CD4-positive, alpha-beta T cell treated with Interleukin-15 for 4 hours (primary cell): ENCODE measurements at places on chromosomes 5 and 9.

- no peak for DNase-seq
Observed at GRCh38 chr5:63963080-63963735, 963 bp upstream of the HTR1A start.

DNA sequence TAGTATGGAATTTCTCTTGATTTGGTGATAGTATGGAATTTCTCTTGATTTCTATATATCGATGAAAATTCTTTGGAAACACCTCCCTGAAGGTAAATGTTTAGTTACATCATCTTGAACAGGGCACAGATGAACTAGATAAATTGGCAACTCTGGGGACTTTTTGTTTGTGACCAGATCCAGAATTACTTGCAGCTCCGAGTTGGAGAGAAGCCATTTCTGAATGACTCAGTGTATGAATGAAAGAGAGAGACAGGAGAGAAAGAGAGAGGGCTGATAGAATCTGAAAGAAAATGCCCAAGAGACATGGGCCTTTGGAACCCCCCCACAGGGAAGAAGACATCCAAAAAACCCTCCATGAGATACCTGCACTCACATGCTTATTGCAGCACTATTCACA, 14.1 kb downstream of the TNFSF15 start:
- DNase-seq = no peak

DNA sequence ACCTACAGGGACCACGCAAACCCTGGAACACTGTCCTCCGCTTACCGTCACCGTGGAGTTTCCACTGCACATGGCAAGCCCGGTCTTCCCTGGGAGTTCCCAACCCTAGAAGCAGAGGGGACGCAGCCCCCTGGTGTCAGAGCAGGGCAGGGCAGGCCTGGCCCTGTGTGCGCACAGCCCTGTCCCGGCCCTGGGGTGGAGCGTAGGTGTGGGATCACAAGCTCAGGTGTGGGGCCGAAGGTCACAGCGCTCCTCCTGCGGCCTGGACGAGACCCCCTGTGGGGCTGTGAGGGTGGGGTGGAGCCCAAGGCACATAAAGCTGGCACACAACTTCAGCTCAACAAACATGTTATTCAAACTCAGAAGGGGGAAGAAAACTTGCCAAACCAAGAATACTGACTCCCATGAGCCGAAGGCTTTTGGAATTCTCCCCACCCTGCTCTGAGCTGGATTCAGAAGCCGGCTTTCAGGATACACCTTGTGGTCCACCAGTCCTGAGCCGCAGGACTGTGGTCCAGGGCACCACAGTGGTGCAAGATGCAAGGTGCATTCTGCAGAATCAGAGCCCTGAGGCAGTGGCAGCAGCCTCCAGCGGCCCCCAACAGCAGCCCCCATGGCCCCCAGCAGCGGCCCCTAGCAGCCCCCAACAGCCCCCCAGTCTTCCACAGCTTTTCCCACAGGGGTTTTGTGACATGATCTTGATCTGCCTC, 11.8 kb upstream of the EXOC3 start:
- no peak for DNase-seq

GRCh38 chr9:6564868-6565267, 80.7 kb downstream of the GLDC start:
- DNase-seq = no peak

- no peak for DNase-seq
Observed at GRCh38 chr5:159564031-159564430, 233.7 kb upstream of the IL12B start.

GRCh38 chr5:127942246-127943060, 141.1 kb upstream of the SLC12A2 start:
- no peak for DNase-seq

DNA sequence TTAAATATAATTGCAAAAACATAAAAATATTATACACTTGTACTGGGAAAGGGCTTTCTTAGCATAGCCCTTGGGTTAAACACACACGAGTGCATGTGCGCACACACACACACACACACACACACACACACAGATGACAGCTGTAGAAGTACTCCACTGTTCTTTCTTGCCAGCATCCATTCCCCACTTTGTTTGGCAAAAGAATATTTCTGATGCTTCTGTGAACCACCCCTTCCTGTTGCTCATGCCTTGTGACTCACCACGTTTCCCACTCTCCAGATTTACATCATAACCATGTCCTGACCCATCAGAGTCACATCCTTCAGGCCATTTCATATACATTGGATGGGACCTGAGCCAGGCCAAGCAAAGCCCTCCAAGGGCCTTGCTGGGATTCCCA, 280.1 kb downstream of the DNAH5 start:
- no peak for DNase-seq

DNA sequence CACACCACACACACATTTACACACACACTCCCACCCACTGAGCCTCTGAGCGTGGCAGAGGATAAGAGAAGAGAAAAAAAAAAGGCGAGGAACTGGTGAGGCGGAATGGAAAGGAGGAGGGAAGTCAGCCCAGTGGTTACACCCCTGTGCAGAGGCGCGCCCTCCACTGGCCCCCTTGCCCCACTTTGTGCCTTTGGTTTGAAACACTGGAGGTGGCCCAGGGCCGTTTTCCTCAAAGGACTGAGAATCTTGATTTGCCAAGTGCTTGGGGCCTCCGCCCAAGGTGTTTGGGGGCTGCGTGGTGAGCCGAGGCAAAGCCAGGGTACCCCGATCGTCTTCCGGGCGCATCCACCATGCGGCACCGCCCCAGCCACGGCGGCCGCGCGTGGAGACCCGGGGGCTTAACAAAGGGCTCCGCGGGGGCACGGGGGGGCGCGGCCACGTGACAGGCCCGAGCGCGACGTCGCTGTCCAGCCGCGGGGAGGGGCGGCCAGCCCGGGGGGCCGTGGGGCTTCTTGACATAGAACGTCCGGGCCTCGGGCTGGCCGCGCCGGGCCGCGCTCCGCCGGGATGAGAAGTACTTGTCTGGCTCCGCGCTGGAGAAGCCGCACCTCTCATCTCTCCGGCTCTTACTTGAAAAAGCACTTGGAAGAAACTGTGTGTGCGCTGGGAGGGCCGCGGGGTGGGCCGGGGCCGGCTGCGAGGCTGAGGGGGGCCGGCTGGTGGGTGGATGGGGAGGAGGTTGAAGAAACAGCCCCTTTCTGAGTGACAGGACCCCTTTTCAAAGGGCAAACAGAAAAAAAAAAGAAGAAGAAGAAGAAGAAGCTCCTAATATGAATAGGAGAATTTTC, 21.0 kb downstream of the NR2F1 start:
- no peak for DNase-seq

DNA sequence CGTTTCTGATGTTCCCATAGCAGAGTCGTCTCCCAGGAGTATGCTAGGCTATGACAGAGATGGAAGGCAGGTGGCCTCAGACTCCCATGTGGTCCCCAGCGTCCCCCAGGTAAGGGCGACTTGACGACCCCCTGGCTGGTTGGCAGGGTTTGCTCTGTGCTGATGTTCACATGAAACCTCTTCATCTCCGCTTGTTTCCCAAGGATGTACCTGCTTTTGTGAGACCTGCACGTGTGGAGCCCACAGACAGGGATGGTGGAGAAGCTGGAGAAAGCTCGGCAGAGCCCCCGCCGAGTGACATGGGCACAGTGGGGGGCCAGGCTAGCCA, 108.3 kb downstream of the WNK2 start:
- DNase-seq = no peak

- no peak for DNase-seq
Observed at GRCh38 chr5:139861021-139861888, 65.6 kb downstream of the PSD2 start.

- DNase-seq = no peak
Observed at GRCh38 chr5:13921578-13921977, 22.9 kb downstream of the DNAH5 start.

GRCh38 chr9:129368444-129368978, 190.4 kb upstream of the IER5L start:
- no peak for DNase-seq

DNA sequence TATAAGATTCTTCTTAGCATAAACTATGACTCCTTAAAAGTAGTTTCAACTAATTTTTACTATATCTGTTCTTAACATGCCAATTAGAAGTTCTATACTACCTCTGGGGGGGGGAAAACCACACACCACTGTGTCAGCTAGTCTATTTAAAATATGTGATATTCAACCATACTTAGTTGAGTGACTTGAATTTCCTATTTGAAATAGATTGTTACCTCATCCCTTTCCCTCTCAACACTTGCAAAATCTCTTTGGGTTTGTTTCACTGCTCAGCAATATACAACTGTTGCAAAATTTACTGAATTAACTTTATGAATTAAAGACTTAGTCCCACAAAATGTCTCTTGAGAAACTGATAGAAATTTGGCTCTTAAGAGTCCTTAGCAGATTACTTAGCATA, 151.1 kb upstream of the POU5F2 start:
- no peak for DNase-seq

DNA sequence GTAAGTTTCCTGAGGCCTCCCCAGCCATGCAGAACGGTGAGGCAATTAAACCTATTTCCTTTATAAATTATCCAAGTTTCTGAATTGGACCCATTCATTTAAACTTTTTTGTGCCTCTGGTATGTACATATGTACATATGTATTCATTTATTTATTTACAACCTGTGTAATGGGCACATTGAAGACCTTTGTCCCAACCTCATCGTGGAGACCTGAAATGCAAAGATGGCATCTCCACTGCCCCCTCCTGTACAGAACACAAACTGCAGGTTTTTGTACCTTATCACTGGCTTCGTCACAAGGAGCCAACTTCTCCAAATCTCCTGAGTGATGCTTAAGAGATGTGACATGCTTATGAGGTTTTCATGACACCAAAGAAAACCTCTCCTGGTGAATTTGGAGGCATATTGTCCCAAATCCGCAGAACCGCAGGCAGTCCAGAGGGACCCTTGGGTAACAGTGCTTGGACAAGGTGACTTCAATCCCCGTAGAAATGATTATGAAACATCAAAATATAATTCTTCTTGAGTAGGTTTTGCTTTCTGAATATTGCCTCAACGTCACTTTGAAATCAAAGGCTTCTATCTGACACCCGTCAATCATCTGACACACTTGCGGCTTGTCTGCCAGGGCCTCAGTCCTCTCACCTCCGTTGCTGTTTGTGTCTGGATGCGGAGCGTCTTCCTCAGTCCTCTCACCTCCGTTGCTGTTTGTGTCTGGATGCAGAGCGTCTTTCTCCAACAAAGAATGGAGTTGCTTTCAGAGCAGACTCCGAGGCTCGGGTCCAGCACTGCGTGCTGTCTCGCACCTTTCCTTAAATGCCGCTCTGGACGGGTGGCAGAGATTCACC, 135.0 kb upstream of the IRX4 start:
- peak; percentile 23 for DNase-seq

DNA sequence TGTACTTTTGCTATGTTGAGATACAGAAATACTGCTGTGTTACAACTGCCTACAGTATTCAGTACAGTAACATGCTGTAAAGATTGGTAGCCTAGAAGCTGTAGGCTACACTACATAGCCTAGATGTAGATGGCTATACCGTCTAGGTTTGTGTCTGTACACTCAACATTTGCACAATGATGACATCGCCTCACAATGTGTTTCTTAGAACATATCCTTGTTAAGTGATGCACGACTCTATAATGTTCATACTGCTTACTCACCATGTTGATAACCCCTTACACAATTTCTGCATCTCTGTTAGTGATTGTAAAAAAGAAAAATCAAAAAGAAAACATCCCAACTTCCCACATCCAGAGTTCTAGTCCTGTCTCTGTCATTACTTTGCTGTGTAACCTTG, 450.0 kb downstream of the CCDC171 start:
- DNase-seq = no peak

DNA sequence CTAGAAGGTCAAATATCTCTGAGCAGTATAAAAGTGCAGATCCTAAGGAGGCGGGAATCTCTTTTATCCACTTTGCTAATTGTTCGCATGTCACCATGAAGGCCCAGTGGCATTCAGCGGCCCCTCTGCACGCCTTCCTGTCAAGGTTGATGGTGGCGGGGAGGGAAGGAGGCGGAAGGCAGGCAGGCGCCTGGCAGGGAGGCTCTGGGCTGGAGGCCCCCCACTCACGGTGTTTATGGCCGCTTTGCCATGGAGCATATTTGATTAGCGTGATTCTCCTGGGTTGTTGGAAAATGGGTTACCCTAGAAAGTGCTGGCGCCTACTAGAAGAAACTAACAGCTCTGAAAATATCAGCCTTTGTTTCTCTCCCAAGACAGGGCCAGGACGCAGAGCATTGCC, 209.6 kb downstream of the FSTL4 start:
- DNase-seq = no peak

DNA sequence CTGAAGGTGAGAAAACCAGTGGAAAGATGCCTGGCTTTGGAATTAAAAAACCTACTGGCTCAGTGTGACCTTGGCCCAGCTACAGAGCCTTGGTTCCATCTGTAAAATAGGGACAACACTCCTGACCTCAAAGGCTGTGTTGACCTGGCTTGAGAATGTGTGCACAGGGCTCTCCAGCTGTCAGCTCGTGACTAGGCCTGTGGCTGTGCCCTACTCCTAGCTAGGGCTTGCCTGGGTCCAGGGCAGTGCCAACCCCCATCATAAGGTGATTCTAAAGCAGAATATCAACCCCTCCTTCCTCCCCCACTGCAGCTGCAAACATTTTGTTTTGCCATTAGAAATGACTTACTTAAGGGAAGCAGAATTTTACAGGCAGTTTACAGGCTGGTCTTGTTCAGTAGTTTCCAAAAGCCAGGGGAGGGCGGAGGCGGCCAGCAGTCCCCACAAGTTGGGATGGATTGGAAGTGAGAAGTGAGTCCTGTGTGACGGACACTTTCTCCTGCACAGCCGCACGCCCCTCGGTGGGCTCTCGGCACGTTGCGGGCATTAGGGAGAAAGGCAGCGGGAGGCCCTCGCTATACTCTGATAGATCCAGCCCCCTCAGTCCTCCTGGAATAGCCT, 7.3 kb downstream of the PITX1 start:
- no peak for DNase-seq

- no peak for DNase-seq
Observed at GRCh38 chr5:14816999-14817761, 54.4 kb downstream of the ANKH start.

GRCh38 chr9:112551641-112552040, 65.0 kb downstream of the KIAA1958 start:
- no peak for DNase-seq

GRCh38 chr5:143008809-143009521, 238.8 kb downstream of the ARHGAP26 start:
- DNase-seq = peak; percentile 91

DNA sequence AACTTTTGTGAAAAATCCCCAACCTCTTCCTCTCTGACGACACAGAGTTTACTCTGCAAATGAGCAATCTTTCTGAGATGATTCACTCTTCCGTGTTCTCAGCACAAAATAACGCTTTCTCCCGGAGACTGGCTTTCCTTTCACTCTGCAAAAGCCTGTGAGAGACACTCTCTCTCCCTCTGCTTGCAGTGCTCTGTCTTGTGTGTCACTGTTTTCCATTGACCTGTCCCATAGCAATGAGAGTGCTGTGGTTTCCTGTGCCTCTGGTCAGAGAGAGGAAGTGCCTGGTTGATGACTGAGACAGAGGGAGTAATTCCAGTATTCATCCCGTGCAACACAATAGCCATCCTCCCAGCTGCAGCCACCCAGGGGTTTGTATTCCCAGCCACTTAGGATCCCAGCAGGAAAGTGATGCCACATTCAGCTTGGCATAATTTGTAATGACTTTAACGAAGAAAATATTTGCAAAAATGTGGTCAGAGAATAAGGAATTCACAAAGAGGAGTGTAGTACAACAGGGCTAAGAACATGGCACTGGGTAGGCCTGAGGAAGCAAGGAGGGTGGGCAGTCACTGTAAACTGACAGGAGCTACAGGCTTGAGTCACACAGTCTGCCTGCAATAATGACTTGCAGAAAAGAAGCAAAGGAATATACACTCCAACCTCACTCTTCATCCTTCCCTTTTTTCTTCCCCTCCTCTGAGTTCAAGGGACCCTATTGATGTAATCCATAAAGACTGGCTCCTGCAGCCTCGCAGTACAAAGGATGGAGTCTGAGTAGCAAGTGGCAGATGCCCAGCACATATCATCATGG, 463.5 kb upstream of the RGMB start:
- no peak for DNase-seq
